ENCODE measurements at places on chromosomes 7 and 10. TPM values are rescaled to one million over a fixed set of nuclear protein-coding genes. Genes with fewer than 3 reads are reported as not detected.

DNA sequence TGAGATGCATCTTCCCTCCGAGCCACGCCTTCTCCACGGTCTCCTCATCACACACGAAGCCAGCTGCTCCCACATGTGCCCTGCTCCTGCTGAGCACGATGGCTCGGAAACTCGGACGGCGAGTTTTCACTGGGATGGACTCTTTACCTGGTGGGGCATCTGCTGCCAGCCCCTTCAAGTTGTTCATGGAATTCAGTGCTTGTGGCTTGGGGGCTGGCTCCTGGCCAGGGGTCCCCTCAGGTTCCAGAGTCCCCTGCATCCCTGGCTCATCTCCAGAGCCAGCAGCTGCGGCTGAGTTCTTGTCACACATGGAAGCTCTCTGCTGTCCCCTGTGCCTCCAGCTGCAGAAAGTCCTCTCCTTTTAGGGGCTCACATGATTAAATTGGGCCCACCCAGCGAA is 654.0 kb downstream of the SDK1 start:
- no peak for DNase-seq

Gene CC2D2B
- 13.1 TPM for total RNA-seq

Gene KCND2
- total RNA-seq, result 5.9 TPM

DNA sequence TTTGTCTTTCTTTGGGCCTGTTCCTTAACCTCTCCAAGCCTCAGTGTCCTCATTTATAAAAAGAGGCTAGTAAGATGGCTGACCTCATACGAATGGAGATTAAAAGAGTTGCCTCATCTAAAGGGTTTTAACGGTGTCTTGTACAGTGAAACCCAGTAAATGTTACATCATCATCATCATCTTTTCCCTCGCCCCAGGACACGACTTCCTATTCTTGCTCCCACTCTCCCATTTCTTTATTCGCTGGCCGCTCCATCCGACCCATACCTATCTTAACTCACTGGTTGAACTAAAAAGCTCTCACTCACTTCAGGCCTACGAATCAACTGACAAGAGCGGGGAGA is 554 bp downstream of the FRA10AC1 start:
- no peak for DNase-seq

Gene MNX1
- total RNA-seq, result not detected

DNA sequence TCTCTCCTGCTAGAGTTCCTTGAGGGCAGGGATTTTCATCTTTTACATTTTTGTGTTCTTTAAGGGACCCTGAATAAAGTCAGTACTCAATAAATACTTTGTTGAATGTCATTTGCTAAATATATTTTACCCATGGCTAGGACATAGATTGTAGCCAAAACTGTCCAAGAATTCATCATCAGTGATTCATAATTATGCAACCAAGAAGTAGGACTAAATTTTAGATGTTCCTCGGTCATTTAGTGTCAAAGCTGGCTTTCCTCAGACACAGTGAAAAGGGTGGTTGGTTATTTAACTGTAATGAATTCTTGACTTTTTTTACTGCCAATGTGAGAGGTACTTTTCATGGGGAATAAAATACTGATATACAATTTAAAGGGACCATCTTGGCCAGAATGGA is 3.3 kb downstream of the NUDT13 start:
- DNase-seq, result no peak

Gene GTF2IRD2
- total RNA-seq, result 41.9 TPM

GRCh38 chr10:54363390-54363789 is 437.6 kb downstream of the PCDH15 start:
- DNase-seq, result no peak

DNA sequence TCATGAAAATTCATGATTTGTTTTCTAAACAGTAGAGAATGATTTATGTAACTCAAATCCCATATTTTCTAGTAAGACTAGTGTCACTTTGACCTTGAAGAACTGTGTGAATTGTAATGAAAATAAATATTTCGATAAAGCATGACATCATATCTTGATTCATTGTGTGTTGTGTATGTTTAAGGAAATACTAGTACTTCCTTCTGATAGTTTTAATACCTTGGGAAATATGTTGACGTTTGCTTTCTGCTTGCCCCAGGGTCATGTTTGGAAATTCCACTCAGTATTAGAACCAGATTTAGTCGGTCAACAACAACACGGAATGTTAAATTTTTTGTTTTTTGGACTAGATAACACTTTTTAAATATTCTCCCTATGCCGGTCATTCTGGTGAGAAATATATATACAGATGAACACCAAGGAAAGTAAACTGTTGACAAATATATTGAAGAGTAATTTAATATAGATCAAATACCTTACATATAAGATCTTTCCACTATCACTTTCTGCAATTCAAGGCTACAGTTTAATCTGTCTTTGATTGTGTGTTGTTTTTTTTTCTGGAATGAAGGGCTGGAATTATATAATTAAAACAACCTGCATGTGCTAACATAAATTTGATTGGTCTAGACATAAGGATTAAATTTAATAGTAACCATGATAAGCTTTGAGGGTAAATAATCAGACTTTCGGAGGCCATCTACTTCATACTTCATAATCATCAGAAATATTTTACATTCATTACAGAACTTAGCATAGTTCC is 126.2 kb downstream of the MDFIC start:
- DNase-seq, result no peak

DNA sequence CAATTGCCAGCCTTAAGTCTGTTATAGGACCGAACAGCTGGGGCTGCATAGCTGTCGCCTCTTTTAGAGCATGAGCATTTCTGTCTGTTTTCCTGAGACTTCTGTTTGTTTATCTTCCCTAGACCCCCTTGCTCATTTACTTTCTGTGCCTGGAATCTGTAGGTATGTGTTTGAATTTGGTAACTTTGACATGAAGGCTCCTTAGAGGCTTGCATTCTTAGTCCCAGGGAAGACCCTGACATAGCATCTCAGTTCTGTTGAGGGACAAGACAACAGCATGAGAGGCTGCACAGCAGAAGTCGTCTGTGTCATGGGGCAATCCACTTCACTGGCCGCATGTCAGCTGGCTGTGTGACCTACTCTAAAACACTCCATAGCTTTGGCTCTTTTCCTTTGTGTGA is 58.7 kb downstream of the KLHDC10 start:
- no peak for DNase-seq

Gene ZNF32
- 37.7 TPM for total RNA-seq

DNA sequence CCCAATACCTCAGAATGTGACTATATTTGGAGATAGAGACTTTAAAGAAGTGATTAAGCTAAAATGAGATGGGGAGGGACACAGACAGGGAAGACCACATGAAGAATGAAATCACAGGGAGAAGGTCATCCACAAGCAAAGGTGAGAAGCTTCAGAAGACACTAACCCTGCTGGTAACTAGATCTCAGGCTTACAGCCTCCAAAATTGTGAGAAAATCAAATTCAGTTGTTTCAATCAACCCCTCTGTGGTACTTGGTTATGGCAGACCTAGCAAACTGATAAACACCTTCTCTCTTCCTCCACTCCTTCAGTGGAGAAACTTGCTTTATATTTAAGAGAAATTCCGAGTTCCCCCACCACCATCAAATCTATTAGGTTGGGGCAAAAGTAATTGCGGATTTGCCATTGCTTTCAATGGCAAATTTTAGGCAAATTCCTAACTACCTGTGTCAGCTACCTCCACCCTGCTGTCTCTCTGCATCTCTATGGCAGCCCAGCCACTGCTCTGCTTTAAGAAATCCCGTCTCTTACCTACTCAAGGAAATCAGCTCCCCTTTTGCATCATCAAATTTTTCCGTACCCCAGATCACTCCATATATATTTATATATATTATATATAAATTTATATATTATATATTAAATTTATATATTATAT is 38.2 kb downstream of the SEMA3E start:
- no peak for DNase-seq

GRCh38 chr10:125641398-125641797 is 41.6 kb downstream of the TEX36 start:
- no peak for DNase-seq

- no peak for DNase-seq
These were observed 624.7 kb upstream of the IGFBP3 start for GRCh38 chr7:46545790-46546189.

- DNase-seq, result no peak
These were observed 275.3 kb downstream of the DNAJB6 start for GRCh38 chr7:157612009-157612663.

Gene RARRES2
- 86.2 TPM for total RNA-seq

DNA sequence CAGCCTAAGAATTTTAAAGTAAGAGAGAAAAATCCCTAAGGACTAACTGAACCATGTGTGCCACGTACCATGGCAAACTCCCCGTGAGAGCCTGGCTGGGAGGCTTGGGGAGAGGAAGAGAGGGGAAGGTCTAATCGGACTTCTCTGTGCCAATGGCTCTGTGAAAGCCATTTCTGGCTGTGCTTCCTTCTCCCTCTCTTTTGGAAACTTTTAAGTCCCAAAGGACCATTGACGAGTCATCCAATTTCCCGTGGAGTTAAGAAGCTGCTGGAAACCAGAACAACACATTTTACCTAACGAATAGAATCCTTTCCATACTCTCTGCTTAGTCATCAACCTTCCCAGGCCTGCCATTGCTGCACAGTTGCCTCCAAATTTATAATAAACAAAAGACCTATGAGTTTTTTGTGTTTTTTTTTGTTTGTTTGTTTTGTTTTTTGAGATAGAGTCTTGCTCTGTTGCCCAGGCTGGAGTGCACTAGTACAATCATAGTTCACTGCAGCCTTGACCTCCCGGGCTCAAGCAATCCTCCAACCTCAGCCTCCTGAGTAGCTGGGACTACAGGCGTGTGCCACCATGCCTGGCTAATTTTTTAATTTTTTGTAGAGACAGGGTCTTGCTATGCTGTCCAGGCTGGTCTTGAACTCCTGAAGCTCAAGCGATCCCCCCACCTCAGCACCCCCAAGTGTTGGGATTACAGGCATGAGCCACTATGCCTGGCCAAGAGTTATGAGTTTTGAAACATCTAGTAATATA is 13.2 kb downstream of the LAMB1 start:
- no peak for DNase-seq

Gene RBP3
- total RNA-seq, result not detected

- DNase-seq, result no peak
These were observed 275.0 kb downstream of the ELMO1 start for GRCh38 chr7:37173670-37174069.

DNA sequence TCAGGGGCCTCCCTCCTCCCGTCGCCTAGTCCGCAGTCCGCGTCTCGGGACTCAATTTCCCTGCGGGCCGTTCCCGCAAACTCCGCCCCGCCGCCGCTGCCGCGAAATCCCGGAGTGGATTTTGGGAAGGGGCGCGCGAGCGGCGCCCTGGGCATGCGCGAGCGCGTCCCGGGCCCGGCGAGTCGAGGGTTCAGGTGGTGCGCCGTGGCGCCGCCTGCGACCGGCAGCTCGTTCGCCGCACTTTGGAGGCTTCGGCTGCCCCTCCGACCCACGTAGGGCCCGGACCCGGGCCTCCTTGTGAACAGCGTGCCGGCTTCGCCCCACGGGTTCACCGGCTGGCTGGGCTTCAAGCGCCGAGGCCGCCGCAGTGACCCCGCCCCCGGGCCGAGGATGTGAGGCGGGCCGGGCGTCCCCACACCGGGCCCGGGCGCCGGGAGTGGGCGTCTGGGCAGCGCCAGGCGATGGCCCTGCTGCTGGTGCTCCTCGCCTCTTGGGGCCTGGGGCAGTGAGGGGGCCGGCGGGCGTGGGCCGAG is at the start of gene PLEKHA8:
Gene PLEKHA8, plus strand, starts transcription at position 197 of the 533 bp plus-strand sequence. CDS start 351 bp downstream, outside the sequence.
- peak; percentile 66 for DNase-seq

DNA sequence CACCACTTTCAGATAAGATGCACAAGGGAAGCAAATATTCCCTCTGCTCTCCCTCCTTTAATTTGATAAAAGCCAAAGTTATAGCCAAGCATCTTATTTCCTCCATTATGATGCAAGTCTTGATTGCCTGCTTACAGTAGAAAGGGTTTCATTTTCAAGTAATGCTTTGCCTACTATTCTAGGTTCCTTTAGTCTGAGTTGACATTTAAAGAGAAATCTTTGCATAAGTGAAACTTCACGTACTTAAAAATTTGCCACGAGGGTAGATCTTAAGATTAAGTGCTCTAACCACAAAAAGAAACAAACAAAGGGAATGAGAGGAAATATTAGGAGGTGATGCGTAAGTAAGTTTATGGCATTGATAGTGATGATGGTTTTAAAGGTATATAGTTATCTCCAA is 78.1 kb upstream of the VWDE start:
- no peak for DNase-seq

GRCh38 chr7:148515728-148516695 is 74.6 kb upstream of the C7orf33 start:
- DNase-seq, result no peak

Gene WDR86
- 6.8 TPM for total RNA-seq

DNA sequence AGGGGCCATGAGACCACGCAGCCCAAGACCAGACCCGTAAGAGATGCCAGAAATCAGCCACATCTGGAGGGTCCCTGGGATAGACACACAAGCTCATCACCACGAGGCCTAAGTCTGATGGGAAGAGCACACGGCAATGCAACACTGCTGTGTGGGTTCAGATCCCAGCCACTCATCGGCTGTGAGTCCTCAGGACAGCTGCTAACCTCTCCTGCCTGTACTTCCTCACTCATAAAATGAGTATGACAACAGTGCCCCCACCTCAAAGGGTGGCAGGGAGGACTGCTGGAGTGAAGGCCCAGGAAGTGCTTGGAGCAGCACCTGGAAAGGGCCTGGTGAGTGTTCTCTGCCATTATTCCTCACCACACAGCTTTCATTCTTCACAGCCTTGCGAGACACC is 60.9 kb downstream of the MAD1L1 start:
- DNase-seq, result no peak

Gene IFIT1B
- 2.2 TPM for total RNA-seq

- no peak for DNase-seq
These were observed 32.4 kb downstream of the SLIT1 start for GRCh38 chr10:97153270-97153850.

DNA sequence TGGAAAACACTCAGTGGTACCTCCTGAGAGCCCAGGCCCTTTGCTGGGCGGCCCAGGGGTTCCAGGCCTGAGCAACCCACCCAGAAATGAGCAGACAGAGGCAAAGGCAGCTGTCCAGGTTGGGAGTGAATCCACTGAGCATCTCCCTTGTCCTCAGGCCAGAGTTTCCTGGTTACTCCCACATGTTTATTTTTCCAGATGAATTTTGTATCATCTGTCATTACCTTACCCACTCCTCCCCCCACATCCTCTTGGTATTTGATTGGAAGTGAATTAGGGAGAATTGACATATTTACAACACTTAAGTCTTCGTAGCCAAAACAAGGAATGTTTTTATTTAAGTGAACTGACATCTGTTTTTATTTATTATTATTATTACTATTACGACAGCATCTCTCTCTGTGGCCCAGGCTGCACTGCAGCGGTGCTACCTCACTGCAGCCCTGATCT is 13.2 kb upstream of the LMBR1 start:
- no peak for DNase-seq

Gene THSD7A
- total RNA-seq, result 30.8 TPM

- DNase-seq, result no peak
These were observed 541.2 kb upstream of the FOXK1 start for GRCh38 chr7:4140933-4141332.
